ENCODE measurements at places on chromosomes 1 and 21.

- DNase-seq = no peak
These were observed 103.0 kb downstream of the SNX7 start for GRCh38 chr1:98764485-98764884.

DNA sequence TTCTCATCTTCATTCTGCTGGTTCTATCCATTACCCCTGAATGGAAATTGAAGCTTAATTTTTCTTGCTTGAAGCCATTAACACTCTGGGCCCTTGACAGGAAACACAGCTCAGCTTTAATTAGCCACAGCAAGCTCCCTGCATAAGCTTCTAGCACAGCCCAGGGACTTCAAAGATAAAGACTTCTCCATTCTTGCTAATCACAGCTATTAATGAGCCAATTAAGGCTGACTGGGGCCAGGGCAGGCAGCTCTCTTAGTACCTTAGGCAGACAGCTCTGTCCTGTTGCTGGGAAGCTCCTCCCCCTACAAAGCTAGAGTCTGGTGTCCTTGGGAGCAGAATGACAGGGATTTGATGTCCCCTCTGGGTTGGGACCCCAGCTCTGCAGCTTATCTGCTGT, 27.9 kb upstream of the TRABD2B start:
- DNase-seq = no peak

- DNase-seq = no peak
These were observed 213.0 kb downstream of the CRB1 start for GRCh38 chr1:197481101-197481500.

DNA sequence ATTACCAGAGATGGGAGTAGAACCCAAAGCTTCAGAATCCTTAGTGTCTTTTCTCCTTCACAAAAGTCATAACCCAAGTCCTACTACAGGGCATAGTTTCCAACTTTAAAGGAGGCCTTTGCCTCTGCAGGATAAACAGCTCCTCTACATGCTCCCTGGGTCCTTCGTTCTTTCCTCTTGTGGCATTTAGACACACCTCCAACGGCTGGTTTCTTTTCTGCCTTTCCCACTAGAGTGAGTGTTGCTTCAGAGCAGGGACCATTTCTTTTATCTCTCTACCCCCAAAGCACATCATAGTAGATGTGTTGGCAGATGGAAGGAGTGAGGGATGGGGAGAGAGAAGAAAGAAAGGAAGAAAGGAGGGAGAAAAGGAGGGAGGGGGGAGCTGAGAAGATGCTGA, 144.7 kb upstream of the SPATA6 start:
- no peak for DNase-seq

GRCh38 chr1:230632273-230632873, 9.9 kb upstream of the COG2 start:
- DNase-seq = no peak

- DNase-seq = no peak
These were observed 80.2 kb downstream of the MAST2 start for GRCh38 chr1:45883658-45884057.

- no peak for DNase-seq
These were observed 61.6 kb downstream of the PTPRC start for GRCh38 chr1:198700396-198700795.

GRCh38 chr1:13813398-13814012, 113.5 kb downstream of the PRDM2 start:
- DNase-seq = peak; percentile 65

DNA sequence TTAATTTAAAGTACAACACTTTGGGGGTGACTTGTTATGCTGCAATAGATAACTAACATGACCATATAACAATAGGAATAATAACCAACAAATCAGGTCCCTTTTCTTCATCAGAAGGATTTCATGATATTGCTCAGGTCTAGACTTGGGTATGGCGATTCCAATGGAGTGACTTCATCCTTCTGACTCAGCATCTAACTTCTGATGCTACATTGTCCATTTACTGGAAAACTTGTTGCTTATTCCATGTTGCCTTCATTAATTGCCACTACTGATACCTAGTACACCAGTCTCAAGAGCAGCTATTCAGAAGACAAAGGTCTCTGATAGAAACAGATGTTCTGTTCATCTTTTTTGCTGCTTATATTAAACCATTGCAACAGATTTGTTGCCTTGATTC, 324.3 kb downstream of the TGFB2 start:
- DNase-seq = no peak

GRCh38 chr1:235741294-235741693, 91.7 kb upstream of the GNG4 start:
- no peak for DNase-seq

DNA sequence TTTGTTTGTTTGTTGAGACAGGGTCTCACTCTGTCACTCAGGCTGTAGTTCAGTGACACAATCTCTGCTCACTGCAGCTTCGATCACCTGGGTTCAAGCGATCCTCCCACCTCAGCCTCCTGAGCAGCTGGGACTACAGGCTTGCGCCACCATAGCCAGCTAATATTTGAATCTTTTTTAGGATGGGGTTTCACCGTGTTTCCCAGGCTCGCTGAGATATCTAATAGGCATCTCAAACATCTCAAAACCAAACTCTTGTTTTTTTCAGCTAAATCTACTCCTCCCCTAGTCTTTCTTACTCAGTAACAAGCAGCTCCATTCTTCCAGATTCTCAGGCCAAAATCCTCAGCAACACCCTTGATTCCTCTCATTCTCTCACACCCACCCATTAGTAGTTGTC, 22.0 kb upstream of the SRRM1 start:
- DNase-seq = no peak

DNA sequence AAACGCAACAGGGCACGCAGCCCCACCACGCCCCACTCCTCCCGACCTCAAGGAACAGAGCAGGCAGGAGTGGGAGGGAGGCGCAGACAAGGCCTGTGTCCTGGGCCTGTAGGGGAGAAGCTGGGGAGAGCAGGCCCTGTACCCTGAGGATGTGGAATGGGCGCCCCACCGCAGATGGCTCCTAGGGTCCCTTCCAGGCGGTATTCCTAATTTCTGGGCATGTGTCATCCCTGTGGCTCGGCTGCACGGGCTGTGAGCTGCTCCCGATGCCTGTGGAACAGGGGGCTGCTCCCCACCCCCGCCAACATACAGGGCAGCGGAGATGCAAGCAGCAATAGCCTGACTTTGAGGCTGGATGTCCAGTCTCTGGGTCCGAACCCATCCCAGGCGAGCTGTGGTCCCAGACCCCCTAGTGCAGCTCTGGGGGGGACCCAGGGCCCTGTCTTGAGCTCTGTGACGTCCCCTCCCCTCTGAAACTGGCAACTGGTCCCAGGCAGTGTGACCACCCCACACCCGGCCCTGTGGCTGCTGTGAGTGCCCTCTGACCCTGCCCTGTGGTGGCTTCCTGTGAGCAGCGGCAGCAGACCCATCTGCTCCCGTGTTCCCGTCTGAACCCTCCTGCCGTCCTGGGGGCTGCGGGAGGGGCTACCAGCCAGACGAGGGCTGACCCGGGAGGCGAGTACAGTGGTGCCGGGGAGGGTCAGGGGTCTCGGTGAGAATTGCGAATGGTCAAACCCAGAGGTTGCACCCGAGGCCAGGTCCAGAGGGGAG, 13.9 kb upstream of the COL6A2 start:
- no peak for DNase-seq

GRCh38 chr1:182335771-182336566, 55.6 kb downstream of the GLUL start:
- no peak for DNase-seq

DNA sequence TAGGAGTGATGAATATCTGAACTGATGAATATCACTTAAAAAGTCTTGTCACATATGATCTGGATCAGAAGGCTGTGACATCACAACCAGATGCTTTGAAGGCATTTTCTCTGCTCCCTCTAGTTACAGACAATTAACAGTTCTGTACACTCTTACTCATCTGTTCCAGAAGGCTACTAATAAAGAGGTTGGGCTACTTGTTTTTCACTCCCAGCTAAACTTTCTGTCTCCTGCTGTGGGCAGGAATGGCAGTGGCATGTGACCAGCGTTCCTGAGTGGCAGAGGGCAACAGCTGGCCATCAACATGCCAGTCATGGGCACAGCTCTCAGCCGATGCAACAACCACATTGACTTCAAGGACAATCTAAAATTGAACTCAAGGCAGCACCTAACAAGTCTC, 66.7 kb downstream of the SLC45A1 start:
- DNase-seq = no peak

DNA sequence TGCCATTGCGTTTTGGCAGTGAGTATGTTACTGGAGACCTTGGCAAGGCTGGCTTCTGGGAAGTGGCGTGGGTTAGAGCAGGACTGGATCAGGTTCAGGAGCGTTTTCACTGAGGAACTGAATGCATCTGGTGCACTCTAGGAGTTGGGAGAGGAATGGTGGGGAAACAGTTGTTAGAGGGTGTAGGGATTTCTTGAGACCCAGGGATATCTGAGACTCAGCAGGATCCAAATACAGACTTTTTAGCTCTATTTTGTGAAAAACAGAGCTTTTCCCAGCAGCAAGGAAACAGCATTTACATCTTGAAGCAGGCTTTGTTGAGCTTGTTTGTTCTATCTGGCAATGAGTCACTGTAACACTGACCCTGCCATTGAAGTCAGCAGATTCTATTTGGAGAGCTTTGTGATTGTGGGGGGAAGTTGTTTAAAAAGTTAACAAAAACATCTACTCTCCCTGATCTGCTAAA, 56.9 kb upstream of the NRIP1 start:
- DNase-seq = no peak

DNA sequence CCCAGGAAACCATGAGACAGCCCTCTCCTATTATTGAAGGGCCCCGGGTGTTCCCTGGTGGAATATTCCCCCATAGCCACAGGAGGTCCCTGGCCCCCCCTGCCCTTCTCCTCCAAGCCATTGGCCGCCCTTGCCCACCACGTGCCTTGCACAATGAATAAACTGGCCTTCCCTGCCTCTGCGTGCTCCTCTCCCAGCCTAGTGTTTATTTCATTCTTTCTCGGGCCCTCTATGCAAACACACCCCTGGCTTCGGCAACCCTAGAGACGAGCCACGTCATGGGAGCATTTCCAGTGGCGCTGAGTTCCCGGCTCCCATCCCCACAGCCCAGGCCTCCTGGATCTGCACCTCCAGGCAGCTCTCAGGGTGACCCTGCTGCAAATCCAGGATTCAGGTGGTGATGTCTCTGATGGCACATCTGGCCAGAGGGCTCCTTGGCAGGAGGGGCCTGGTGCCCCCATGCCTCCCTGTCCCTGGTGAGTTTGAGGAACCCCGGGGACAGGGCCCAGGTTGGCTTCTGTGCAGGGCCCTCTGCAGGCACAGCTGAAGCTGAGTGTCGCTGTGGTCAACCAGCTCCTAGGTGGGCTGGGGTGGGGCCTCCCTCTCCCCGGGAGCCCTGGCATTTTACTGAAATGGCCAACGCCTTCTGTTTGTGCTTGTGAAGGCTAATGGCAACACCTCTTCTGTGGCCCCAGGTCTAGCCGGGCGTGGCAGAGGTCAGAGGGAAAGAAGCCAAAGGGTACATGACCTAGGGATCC, 6.2 kb downstream of the KRTAP10-12 start:
- no peak for DNase-seq

- no peak for DNase-seq
These were observed 35.8 kb downstream of the IVNS1ABP start for GRCh38 chr1:185281245-185281644.
